Hepatocyte (in vitro differentiated cells): ENCODE measurements at places on chromosomes 1 and 21.
A peak's percentile ranks its signal among the peaks of the same experiment; 100 is the strongest.

- DNase-seq: peak; percentile 56
These were observed 1.5 kb upstream of the PRDX6 start for GRCh38 chr1:173475564-173476196.

- no peak for DNase-seq
These were observed 424.6 kb upstream of the CHRM3 start for GRCh38 chr1:238961790-238962189.

DNA sequence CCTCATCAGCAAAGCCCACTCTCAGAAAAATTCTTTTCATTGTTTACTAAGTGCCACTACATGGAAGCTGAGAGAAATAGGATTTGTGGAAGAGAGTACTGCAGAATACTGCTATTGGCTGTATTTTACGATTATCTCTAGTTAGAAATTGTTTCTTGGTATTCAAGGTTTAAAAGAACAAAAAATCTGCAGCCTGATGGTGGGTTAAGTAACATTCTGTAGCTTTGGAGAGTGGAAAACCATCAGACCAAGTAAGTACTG is 27.3 kb downstream of the PTTG1IP start:
- no peak for DNase-seq

- no peak for DNase-seq
These were observed 5.4 kb downstream of the PRAMEF12 start for GRCh38 chr1:12778907-12779306.
